ENCODE measurements at places on chromosomes 11 and 22.

DNA sequence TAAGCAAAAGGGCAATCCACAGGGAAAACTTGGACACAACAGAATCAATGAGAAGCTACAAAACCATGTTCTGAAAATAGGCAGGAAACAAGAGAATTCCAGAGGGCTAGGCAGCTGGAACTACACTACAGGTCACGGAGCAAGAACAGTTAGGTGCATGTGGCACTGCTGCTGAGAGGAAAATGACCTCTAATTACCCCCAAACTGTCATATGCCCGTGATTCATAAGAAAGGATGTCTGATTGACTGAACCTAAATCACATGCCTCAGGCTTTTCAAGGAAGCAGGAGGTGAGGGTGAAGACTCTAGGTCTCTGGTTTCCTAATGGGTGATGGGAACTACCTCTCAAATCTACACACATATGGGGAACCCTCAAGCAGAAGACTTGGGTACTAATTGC is 17.9 kb upstream of the RRAS2 start:
- DNase-seq = no peak

DNA sequence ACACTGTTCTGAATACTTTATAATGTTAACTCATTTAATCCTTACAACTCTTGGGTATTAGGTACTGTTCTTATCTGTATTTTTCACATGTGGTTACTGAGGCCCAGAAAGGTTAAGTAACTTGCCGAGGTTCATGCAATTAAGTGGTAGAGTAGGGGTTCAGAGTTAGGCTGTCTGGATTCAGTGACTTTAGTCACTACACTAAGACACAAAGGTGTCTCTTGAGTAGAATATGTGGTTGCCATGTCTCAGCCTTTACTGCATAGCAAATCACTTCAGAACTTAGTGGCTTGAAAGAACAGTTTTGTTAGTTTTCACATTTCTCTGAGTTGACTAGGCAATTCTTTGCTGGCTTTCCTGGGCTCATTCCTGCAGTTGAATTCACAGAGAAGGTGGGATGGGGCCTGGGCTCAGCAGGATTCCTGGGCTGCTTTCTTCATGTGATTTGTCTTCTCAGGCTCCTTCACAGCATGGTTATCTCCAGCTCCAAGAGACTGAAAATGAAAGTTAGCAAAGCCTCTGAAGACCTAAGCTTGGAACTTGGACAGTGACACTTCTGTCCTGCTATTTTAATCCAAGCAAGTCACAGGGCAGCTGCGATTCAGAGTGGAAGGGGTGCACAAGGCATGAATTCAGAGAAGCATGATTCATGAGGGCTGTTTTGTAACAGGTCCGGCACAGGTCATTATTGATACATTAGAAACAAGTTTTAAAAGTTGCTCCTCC is 68.3 kb downstream of the SPECC1L start:
- no peak for DNase-seq

- no peak for DNase-seq
Observed at GRCh38 chr11:133491680-133492383, 40.5 kb downstream of the OPCML start.

DNA sequence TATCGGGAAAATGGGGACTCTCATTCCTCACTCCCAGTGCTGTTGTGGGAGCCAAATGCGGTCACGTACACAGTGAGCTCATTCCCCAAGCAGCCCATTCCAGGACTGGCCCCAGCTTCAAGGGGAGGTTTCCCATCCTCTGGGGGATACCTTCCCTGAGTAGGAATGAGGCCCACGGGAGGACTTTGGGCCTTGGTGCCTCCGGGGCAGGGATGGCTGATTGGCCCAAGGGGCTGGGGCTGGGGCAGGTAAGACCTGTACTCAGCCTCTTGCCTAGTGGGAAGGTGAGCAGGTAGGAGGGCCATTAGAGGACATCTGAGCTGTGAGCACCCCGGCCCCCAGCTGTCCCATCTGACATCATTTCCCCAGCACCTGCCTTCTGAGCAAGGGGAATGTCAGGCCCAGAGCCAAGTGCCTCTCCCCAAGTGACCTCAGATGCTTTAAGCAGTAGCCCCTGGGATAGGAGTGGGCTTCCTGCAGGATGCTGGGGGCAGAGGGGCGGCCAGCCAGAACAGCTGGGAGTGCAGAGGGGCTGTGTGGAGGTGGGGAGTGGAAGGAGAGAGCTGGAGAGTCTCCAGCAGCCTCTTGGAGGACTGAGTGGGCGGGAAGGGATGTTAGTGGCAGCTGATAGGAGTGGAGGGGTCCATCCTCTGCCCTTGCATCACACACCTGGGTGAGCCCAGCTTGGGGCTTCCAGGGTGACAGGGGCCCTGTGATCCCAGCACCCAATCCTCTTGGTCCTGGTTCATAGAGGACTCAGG is 58.4 kb downstream of the CD82 start:
- DNase-seq = peak; percentile 16

GRCh38 chr11:72012897-72013721 is 14.4 kb downstream of the IL18BP start:
- DNase-seq = no peak
